NCI-H1694 (cell line): ENCODE measurements at places on chromosomes 16 and 17.

DNA sequence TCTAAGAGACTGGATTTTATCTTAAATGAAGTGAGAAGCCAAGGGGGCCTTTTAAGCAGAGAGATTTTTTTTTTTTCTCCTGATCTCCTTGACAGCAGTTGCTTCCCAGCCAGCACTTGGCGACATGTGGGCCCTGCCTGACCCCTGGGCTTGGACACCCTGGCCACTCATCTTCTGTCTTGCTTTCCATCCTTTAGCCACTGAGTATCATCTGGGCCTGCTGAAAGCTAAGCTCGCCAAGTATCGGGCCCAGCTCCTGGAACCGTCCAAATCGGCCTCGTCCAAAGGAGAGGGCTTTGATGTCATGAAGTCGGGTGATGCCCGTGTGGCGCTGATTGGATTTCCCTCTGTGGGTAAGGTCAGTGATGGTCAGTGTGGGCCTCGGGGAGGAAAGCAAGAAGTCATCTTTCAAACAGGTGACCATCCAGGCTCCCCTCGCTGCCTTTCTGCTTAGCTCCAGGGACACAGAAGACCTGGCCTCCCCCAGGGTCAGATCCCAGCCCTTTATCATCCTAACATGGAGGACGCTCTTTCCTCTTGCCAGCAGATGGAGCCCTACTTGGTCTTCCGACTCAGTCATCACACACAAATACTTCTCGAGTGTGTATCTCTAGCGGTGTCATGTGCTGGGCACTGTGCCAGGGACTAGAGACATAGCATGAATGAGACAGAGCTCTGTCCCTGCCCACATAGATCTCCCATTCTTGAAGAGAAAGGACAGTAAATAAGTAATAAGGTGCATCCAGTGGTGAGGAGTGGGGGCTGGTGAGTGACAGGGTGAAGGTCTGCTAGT is 6.1 kb downstream of the DRG2 start:
- peak; percentile 26 for DNase-seq

- peak; percentile 77 for DNase-seq
Measured at GRCh38 chr17:58006560-58006923, 504 bp downstream of the SRSF1 start.

- DNase-seq = no peak
Measured at GRCh38 chr17:15343749-15344148, 2.4 kb upstream of the TEKT3 start.

- no peak for DNase-seq
Measured at GRCh38 chr17:40092581-40092980, 7.8 kb downstream of the NR1D1 start.

- no peak for DNase-seq
Measured at GRCh38 chr17:20999841-21000532, 42.8 kb downstream of the USP22 start.

DNA sequence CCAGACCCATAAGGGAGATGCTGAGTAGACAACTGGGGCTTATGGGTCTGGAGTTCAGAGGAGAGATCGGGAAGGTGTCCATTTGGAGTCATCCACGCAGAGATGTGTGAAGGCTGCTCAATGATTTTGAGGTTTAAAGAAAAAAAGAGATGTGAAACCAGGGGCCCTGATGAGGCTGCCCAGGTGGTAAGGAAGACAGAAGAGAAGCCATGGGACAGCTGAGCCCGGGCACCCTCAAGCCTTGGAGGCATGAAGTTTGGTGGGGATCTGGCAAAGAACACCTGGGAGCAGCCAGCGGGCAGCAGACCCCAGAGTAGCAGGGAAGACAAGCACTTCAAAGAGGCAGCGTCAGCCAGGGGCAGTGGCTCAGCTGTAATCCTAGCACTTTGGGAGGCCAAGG is 20.8 kb upstream of the MYO15B start:
- DNase-seq = no peak

- no peak for DNase-seq
Measured at GRCh38 chr16:77085981-77086380, 105.0 kb upstream of the MON1B start.

DNA sequence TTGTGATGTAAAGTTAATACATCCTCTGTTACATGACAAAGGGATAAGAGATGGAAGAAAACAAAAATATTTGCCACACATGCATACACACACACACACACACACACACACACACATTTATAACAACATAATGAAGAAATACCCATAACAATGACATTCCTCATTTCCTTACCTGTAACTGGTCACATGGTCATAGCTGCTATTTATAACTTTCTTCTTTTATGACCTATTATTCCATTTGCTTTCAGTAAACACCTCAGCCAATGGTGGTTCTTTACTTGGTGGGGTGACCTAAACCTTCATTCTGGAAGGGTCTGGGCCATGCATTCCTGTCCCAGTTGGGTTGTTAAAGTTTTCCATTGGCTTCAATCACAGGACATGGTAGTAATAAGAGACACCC is 5.3 kb downstream of the MT2A start:
- DNase-seq = no peak

DNA sequence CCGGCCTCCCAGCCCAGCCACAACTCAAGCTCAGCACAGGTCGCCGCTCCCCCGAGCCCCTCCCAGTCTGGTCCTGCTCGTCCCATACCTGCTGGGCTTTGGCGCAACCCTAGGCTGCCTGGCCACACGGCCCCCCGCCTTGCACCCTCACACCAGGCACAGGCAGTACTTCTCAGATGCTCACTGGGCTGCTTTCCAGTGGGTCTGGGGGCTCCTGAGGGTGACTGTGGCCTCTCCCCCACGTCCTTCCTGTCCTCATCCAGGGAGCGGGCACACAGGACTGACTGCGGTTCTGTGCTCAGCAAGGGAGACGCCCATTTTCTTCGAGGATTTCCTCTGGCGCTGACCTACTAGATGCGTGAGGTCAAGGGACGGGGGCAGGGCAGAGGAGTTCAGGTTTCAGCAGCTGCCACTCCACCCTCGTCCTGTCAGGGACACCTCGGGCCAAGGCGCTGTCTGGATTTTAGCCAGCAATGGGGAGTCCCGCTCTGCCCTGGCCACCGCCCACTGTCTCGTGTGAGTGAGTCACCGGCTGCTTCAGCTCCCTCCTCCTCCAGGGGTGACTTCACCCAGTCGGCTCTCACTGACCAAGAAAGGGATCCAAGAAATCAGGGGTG is 115.8 kb downstream of the NPIPB11 start:
- no peak for DNase-seq

DNA sequence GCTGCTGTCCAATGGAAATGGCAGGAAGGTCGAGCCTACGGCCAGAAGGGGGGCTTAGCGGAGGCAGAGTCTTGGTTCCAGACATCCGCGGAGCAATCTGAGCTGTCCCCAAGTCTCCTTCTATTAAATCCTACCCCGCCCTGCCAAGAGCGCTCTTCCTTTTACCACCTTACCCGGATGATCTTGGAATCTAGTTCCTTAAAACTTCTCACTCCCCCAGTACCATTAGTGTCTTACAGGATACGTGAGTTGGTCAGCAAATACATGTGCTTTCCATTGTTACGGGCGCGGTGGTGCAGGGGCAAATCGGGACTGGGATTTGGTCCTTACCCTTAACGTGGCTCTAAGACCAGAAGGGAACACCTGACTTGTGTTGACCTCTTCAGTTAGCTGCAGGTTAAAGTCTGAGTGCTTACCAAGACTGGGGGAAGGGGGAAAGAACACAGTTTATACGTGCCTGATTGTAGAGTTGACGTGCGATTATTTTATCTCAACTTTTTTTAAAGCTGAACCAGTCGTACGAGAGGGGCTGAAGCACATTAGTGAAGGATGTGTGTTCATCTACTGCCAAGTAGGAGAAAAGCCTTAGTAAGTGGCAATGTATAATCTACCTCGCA is 495 bp downstream of the TXNDC17 start:
- DNase-seq = no peak

GRCh38 chr17:42750739-42751344 is 6.0 kb upstream of the EZH1 start:
- DNase-seq = no peak

DNA sequence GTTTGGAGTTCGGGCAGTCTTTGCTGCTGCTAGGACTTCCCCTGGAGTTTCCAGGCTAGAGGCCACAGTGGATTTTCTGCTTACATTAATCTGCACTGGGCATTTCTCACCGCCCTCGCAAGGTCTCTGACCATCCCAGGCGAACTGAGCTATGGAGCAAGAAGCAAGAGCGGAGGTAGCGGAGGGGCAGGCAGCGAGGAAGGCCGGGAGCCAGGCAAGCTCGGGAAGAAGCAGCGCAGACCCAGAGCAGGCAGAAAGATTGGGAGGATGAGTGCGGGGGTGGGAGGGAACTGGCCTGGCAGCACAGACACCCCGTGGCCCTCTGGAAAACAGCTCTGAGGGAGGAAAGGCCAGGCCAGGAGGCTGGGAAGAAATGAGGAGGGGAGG is 3.8 kb downstream of the COTL1 start:
- no peak for DNase-seq

- no peak for DNase-seq
Measured at GRCh38 chr16:67477960-67478554, 2.9 kb downstream of the ATP6V0D1 start.

DNA sequence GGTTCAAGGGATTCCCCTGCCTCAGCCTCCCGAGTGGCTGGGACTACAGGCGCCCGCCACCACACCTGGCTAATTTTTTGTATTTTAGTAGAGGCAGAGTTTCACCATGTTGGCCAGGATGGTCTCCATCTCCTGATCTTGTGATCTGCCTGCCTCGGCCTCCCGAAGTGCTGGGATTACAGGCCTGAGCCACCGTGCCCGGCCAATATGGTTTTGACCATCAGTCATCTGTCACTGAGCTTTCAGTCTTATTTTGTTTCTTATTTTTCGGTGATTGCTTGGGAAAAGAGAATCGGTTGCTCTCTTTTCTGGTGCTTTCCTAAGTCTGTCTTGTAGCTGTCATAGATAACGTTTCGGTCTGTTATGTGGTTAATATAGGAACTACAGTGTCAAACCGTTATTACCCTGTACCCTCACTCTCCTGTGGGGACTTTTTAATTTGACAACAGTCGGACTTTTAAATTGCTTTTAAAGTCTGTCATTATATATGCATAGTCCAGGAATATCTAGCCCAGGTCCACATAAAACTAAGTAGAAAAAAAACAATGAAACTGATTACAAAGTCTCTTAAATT is 453.4 kb downstream of the KCNJ18 start:
- DNase-seq = no peak

- DNase-seq = no peak
Measured at GRCh38 chr17:4974115-4974670, 6.6 kb upstream of the SPAG7 start.

GRCh38 chr17:13266606-13267005 is 248.8 kb upstream of the ELAC2 start:
- DNase-seq = no peak

DNA sequence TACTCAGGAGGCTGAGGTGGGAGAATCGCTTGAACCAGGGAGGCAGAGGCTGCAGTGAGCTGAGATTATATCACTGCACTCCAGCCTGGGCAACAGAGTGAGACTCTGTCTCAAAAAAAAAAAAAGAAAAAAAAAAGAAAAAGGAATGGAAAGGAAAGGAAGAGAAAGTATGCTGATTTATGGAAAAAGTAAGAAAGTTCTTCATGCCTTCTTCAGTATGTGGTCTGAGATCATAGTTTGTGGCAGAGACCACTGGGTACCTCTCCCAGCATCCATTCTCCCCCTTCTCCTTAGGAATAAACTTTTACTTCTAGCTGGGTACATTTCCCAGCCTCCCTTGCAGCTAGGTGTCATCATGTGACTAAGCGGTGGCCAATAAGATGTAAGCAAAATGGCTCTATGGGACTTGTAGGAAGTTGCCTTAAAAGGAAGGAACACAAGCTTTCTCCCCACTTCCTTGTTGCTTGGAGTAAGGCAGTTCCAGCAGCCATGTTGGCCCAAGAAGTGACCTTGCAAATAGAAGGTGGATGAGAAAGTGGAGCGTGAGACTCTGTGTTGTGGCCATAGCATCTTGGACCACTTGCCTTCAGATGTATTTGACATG is 26.1 kb upstream of the XPO6 start:
- no peak for DNase-seq

GRCh38 chr16:89077076-89077475 is 16.6 kb upstream of the ACSF3 start:
- no peak for DNase-seq

DNA sequence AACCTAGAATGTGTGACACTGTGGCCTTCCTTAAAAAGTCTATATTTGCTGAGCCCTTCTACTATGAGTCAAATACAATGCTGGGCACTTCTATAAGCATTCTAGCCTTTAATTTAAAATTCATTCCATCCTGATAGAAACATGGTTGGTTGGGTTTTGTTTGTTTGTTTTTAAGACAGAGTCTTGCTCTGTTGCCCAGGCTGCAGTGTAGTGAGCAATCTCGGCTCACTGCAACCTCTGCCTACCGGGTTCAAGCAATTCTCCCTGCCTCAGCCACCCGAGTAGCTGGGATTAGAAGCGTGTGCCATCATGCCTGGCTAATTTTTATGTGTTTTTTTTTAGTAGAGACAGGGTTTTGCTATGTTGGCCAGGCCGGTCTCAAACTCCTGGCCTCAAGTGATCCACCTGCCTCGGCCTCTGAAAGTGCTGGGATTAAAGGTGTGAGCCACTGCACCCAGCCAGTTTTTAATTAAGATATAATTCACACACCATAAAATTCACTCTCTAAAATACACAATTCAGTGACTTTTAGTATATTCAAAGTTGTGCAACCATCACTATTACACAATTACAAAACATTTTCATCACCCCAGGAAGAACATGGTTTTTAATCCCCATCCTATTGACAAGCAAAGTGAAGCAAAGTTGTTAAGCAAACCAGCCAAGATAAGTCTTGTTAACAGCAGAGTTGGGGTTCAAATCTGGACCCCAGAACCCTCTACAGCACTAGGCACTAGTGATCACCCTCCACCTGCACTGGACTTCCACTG is 42.8 kb downstream of the CMTM4 start:
- DNase-seq = no peak

GRCh38 chr17:55394357-55395021 is 27.1 kb downstream of the MMD start:
- peak; percentile 54 for DNase-seq

DNA sequence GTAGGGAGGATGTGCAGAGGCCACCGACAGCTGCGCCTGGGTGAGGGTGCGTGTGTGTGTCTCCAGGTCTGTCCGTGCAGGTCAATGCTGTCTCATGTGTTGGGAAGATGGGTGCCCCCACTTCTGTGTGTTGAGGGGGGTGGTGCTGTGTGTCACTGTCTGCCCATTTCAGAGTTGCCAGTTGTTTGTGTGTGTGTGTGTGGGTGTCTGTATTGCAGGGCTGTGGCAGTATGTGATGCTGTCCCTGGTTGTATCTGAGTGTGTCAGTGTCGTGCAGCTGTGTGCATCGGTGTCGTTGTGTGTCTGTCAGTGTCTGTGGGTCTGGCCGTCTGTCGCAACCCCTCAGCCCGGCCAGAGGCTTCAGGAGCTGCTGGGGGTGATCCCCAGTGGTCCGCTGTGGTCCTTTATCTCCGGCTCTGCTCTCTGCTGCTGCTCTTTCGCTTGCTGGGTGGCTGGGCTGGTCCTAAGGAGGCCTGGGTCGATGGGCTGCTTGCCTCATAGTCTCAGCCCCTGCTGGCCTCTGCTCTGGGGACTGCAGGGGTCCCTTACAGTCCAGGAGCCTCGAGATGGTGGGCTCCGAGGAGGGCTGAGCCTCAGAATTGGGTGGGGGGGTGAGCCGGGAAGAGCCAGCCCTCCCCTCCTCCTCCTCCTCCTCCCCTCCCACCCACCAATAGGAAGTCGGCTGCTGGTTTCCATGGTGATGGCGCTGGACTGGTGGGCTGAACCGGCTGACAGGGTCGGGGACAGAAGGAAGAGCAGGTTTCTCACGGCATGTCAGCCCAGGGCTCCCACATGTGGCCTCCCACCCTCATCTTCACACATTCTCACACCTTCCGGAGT is at the start of gene TSPOAP1:
TSPOAP1 (minus strand) TSS at position 601 of the 840 bp plus-strand sequence. CDS start 875 bp downstream, outside the sequence.
- no peak for DNase-seq

- peak; percentile 32 for DNase-seq
Measured at GRCh38 chr17:5526821-5527598, 40.6 kb downstream of the MIS12 start.

- DNase-seq = no peak
Measured at GRCh38 chr16:68969338-68969737, 126.0 kb downstream of the TANGO6 start.
